GM12878 (cell line): ENCODE measurements at places on chromosomes 1 and 21.

GRCh38 chr21:31117128-31117916 is 79.0 kb upstream of the KRTAP19-8 start:
- DNase-seq = no peak

DNA sequence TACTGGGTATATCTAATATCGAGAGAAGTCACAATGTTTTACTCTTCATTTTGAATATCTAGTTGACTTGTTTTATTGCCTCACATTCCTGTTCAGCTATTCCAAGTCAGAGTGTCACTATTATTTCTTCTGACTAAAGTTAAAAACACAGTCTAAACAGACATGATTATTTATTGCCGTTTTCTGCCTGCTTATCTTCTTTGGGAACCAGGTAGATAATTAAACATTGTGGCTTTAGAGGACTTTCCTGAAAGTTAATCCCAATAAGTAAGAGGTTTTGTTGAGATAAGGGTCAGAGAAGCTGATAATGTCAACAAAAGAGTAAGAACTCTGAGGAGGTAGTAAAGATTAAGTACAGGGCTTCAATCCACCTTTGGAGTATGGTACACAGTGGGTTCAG is 53.8 kb downstream of the PCNX2 start:
- no peak for DNase-seq

DNA sequence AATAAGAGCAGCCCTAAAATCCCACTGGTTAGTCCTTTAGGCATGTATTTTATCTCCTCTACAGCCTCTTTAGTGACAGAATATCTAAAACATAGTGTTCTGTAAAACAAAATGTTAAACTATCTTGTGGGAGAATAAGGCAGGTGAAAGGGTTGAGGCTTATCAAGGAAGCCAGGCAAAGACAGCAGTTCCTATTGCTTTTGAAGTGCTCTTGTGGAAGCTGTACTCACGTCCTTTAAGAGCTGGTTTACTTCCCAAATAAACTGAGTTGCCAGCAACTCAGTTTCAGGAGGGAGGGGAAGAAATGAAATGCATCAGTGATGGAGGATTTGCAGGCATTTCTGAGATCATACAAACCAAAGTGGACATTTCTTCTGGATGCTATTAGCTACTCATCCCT is 529.6 kb upstream of the ZRANB2 start:
- DNase-seq = no peak

DNA sequence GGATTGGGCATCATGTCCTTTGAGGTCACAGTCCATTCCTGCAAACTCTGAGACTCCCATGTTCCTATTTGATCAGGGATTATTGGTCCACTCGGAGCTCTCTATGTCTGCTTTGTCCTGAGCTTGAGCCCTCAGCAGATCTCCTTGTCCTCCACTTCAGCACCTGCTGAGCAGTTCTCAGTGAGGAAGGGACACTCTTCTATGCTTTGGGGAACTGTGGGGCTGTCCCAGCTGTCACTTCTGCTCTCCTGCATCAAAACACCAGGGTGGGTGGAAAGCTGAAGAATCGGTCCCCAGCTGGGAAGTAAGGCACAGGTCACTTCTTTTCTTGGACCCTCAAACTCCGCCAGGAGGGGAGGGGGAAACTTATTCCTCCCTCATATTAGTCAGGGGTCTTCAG is 99.5 kb downstream of the PCP4 start:
- DNase-seq = no peak

DNA sequence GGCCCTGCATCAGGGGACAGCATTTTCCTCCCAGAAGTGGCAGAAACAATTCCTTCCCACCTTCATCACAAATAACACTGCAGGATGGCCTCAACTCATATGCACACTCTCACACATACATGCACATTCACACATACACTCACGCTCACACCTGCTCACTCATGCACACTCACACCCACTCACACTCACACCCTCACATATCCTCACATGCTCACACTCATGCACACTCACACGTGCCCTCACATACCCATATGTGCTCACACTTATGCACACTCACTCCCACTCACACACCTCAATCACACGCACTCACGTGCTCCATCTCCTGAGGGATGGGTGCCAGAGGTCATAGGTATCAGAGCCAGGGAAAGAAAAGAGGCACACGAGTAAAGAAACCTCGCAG is 77.1 kb downstream of the NFASC start:
- no peak for DNase-seq

- DNase-seq = no peak
Measured at GRCh38 chr1:19122668-19123067, 87.4 kb downstream of the UBR4 start.

GRCh38 chr1:211384524-211384923 is 57.9 kb downstream of the TRAF5 start:
- DNase-seq = no peak

DNA sequence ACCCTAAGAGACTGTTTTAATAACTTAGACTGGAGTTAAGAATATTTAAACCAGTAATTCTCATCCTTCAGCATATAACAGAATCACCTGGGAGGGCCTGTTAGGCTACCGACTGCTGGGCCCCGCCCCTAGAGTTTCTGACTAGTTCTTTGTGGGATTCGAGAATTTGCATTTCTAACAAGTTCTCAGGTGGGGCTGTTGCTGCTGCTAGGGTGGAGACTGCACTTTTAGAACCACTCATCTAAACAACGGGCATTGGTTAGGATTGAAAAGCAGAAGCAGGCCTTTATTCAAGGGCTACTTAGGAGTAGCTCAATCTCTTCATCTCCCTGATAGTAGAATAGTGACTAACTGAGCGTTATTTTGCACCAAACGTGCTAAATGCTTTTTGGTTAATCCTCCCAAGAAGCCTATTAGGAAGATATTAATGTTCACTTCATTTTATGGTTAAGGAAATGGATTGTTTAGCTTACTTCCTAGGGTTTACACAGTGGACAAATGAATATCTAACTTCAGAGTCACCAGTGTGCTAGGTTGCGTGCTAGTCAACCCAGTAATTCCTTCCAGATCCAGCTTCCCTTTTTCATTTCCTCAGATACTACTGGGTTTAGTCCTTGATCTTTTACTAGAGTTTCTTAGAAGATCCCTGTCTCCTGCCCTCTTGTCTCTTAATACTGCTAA is 31.1 kb upstream of the UAP1 start:
- peak; percentile 46 for DNase-seq

- no peak for DNase-seq
Measured at GRCh38 chr1:152165286-152166077, 6.5 kb upstream of the RPTN start.

GRCh38 chr21:35450830-35451229 is 401.7 kb upstream of the RUNX1 start:
- DNase-seq = no peak

GRCh38 chr1:182484531-182485257 is 34.7 kb downstream of the RGSL1 start:
- peak; percentile 30 for DNase-seq

GRCh38 chr1:71719330-71719729 is 563.0 kb downstream of the NEGR1 start:
- DNase-seq = no peak

GRCh38 chr1:161226759-161227158 is 899 bp downstream of the TOMM40L start:
- DNase-seq = no peak

GRCh38 chr1:190478149-190479049 is 735 bp upstream of the BRINP3 start:
- no peak for DNase-seq

DNA sequence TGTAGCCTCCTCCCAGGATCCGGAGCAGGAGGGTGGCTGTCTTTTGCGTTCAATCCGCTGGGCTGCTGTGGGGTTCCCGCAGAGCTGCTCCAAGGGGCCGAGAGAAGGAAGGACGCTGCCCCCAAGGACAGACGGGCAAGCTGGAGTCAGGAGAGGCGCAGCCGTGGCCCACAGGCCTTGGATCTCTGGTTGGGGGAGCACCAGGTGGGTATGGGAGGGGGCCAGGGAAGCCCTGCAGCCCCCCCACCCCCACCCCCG is 15.9 kb upstream of the SKI start:
- DNase-seq = no peak

DNA sequence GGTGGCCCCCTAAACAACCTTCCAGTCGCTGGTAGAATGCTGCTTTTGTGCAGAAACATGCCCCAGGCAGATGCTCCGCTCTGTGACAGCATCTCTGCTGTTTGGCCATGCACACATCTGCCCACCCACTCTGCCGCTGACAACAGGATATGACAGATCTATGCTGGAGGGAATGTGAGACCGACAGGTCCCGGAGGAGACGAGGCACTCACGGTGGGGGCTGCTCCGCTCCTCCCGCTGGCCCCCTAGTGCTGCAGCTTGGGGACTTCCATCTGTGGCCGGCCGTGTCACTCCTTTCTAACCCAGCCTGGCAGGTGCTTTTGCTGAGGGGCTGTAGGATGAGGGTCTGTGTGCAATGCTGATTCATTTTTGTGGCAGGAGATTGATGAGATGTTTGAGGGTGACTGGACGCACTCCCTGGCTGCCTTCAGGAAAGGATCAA is 49.1 kb upstream of the DMRTB1 start:
- peak; percentile 36 for DNase-seq

DNA sequence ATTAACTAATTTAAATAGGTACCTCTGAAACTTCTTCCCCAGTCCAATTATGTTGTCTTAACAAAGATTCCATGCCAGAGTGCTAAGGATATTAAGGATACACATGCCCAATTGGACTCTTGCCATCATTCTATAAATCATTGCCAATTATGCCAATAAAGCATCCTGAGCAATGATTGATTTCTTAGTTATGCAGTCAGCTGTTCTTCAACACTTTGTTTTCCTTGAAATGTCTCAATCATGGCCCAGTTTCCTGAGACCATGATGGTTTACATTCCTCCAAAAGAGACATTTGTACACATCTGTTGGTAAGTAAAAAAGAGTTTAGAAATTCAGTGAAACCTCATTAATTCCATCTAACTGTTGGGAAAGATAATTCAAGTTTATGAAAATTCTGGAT is 180.4 kb upstream of the PKN2 start:
- no peak for DNase-seq

DNA sequence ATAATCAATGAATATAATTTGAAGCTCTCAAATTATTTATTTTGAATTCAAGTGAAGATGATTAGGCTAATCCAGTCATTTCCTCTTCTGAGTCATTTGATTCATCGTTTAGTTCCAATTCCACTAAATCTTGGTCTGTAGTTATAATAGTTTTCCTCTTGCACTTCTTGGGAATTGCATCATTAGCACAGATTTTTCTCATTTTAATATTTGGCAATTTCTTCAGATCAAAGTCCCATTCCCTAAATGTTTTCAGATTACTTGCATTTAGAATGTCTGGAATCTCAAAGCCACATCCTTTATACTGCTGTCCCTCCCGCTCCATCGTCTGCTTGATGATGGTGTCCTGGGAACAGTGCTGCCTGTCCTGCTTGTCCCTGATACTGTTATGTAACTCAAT is 43.5 kb downstream of the MAST2 start:
- no peak for DNase-seq

DNA sequence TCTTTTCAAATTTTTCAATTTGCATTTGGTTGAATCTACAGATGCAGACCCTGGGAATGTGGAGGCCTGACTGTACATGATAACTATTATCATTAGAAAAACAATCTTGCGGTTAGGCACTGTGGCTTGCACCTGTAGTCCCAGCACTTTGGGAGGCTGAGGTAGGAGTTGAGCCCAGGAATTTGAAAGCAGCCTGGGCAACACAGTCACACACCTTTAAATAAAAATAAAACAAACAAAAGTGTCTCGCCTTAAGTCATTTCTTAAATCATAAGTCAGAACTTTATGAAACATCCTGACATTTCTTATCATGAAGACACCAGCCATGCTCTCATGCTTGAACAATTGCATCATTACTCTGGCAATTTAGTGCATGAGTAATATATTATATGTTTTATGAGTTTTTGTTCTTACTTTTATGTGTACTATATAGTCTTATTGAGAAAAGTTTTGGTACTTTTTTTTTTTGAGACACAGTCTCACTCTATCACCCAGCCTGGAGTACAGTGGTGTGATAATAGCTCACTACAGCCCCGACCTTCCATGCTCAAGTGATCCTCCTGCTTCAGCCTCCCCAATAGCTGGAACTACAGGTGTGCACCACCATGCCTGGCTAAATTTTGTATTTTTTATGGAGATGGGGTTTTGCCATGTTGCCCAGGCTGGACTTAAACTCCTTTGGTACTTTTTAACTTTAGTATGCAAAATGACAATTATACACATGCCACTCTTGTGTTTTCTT is 7.8 kb downstream of the TBX19 start:
- DNase-seq = no peak

DNA sequence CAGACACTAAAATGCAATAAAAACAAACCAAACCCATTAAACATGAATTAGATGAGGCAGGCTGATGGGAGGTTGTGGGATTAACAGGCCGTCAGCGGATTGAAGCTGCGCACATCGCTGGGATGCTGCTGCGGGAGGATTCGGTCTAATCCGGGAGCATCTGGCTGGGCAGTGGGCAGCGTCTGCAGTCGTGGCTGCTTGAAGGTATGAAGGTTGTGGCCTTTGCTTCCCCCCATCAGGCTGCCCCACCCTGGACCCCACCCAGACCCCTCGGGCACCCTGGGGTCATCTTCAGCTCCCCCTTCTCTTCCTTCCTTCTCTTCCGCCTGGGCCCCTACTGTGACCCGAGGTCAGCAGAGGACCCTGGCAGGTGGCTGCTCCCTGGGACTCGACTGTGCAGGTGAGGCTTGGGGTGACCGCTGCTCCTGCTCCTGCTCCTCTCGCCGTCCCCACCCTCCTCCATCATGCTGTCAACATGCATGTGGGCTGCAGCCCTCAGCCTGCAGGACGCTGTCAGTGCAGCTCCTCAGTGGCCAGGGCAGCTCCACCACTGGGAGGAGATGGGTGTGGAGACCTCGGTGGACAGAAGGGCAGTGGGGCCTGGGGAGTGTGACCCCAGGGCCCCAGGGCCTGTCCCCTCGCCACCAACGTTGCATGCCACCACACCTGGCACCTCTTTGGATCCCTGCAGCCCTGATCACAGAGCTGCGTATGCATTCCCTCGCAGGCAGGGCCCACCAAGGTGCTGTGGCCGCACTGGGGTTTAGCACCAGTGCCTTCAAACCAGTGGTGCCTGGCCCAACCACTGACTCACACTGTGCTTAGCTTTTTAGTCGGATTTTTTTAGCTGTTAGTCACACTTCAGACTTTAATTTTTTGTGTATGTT is 112.2 kb upstream of the COL6A1 start:
- DNase-seq = no peak

DNA sequence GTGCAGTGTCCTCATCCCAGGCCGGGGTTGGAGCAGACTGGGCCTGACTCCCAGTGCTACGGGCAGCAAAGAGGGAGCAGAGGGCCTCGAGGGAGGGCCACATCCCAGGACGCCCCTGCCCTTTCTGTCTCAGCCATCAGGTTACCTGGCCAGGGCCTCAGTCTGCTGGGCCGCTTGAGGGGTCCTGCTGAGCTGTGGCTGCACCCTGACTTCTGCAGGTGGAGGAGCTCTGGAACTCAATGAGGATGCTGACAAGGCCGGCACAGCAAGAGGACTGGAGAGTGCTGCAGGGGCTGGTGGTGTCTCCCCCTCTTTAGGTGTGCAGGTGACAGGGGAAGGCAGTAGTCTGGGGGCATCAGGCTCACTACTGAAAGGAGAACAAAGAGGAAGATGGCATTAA is 3.3 kb downstream of the ZNF692 start:
- DNase-seq = no peak

- DNase-seq = no peak
Measured at GRCh38 chr1:94283462-94283861, 46.1 kb upstream of the ARHGAP29 start.
